Stimulated activated CD4-positive, alpha-beta T cell treated with anti-CD3 and anti-CD28 coated beads, Interleukin-2, amount 100 ng/mL, for 4 hours (primary cell): ENCODE measurements at places on chromosomes 1 and 21.
A peak's percentile ranks its signal among the peaks of the same experiment; 100 is the strongest.

- peak; percentile 11 for DNase-seq
Observed at GRCh38 chr1:40049725-40050124, 9.2 kb downstream of the CAP1 start.

- DNase-seq: no peak
Observed at GRCh38 chr21:36994501-36995158, 11.9 kb upstream of the RIPPLY3 start.

DNA sequence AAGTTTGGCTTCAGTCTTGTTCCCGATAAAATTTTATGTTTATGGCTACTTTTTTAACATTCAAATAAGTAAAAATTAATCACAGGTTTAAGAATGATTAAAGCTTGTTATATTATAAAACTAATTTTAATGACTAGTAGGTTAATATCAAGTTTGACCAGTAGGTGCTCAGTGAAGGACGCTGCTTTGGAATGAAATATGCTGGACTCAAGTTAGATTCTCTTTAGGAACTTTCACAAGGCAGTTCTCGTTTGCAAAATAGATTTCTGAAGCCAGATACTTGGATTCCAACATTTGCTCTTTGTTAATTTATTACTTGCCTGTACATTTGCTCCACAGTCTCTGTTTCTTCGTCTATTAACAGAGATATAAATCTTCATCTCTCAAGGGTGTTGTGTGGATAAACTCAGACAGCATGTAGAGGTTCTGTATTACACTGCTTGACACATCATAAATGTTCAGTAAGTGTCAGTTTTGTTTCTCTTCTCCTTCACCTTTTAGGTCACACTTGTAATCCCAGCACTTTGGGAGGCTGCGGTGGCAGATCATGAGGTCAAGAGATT, 432.8 kb upstream of the CHRM3 start:
- no peak for DNase-seq

GRCh38 chr21:45826676-45827301, 154.8 kb upstream of the COL6A1 start:
- DNase-seq: no peak

DNA sequence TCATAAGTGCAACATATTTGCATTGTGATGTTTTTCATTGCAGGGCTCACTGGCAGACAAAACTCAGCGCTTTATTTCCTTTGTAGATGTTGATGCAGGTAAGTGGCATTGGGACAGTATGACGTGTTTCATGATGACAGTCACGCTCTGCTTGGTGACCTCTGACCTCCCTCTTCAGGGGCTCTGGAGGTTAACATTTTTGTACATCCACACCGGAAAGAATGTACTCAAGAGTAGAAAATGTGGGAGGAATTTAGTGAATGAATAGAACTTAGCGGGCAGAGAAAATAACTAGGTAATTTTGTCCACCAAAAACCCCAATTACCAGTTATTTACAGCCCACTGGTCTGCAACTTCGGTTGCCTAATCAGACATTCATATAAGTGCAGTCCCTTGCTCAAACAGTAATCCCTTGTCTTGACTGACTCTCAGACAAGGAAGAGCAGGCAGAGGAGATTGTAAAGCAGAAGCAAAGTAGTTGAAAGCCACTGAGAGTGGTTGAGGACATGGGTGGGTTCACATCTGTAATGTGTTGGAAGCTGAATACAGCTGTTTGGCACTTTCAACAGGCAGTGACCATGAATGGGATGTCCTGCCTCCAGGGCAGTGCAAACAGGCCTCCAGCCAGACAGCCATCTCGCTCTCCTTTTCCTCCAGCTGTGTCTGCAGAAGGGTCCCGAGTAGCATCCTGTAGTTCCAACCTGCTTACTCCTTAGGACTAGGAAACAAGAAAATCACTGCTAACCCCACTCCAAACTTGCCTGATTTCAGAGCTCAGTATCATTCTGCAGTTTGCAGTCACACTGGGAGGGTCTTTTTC, 188.9 kb downstream of the NRIP1 start:
- DNase-seq: no peak

GRCh38 chr1:47147047-47147785, 10.0 kb downstream of the CYP4A22 start:
- no peak for DNase-seq

GRCh38 chr1:71561206-71561605, 480.4 kb upstream of the ZRANB2 start:
- DNase-seq: no peak

DNA sequence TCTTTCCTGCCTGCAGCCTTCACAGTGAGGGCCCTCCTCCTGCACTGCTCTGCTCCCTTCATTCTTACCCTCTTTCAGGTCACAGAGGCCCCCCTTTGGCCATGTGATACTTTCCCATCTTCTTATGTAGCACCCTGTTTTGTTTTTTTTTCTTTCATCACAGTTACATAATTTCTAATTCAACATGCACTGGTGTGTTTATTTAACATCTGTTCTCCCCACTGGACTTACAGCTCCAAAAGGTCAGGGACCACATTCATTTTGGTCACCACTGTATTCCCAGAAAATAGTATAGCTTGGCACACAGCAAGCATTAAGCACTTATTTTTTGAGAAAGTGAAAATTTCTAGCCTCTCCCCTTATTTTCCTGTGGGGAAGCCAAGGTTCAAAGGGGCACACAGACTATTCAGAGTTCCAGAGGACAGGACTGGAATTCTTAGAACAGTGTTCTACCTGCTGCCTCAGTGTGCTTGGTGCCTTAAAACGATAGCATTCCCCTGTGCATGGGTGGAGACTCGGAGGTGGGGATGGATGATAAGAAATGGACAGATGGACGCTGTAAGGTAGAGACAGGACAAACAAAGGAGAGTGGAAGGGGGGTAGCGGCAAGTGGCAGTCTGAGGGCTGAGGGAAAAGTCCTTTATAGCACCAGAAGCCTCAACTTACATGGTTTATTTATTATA, 5.3 kb downstream of the DENND2D start:
- no peak for DNase-seq

GRCh38 chr1:43531906-43532584, 1.4 kb downstream of the PTPRF start:
- no peak for DNase-seq

DNA sequence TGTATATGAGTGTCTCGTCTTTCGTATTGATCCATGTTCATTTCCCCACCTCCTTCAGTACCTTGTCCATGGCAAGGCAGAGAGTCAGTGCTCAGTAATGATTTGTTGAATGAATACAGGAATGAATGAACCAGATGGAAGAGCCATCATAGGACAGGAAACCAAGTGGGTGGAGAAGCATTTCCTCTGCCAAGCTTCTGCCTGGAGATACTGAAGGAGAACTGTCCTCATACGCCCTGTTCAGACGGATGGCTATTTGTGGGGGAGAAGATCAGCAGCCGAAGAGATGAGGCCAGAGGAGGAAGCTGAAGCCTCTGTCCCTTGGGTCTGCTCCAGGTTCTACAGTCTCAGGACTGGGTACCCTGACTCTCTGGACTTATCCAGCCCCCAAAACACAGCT, 5.8 kb downstream of the FAM43B start:
- DNase-seq: no peak

DNA sequence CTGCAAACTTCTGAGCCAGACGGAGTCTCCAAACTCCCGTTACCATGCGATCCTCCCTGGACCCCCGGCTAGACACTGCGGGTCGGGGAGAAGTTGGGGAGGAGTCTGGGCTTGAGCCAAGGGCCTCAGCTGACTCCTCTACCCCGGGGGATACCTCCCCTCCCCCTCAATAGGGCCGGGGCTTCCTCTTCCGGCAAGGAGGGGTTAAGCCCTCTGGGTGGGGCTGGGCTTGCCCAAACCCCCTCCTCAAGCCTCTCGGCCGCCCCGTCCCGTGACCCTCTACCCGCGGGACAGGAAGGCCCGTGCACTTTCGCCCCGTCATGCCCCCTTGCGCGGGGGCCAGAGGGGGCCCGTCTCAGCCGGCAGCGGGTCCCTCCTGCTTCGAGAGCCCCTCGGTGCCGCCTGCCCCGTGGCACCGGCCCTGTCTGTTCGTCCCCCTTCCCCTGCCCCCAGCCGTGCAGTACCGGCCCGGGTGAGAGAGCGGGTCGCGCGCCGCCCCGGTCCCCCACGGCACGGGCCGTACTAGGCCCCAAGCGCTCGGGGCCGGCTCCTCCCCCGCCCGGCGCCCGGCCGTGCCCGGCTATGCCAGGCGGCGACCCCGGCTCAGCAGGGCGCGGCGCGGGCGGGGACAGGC, 652 bp downstream of the ARL8A start:
- no peak for DNase-seq

DNA sequence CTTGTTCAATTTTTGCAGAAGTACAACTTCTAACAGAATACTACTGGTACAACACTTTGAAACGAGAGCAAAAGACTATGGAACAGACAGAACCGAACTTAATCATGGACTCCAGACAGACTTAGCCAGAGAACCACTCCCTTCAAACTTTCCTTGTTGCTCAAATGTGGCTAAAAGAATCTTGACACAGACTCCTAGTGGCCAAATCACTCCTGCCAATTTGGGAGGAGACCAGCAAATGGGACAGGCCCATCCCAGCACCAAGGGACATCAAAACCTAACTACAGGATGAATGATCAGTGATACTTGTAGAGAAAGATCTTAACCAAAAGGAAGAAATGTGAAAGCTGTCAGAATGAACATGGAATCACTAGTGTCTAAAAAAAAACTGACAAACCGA, 154.0 kb downstream of the MATN1 start:
- no peak for DNase-seq

DNA sequence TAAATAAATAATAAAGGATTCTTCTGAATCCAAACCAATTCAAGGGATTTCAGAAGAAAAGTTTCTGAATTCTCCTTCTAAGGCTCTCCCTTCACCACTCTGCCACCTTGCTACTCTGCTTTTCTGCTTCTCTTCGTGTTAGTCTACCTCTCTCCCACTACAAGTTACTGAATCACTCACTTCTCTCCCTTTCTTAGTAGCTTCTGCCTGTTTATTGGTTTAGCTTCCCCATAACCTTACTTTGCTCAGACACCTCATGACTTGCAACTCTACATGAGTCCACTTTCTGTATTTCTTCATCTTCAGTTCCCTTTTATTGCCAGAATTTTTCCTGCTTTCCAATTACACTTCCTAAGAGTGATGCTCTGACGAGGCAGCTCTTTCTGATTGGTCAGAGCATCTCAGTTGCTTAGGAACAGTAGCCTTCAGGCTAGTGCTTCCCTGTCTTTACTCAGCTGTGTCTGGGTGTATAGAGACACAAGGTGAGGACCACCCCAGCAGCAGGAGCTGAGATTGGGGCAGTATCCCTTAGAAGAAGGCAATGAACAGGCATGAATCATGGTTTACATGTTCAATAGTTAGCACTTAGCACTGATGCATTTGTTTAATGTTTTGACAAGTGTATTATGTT, 144.6 kb downstream of the SLC30A10 start:
- no peak for DNase-seq

DNA sequence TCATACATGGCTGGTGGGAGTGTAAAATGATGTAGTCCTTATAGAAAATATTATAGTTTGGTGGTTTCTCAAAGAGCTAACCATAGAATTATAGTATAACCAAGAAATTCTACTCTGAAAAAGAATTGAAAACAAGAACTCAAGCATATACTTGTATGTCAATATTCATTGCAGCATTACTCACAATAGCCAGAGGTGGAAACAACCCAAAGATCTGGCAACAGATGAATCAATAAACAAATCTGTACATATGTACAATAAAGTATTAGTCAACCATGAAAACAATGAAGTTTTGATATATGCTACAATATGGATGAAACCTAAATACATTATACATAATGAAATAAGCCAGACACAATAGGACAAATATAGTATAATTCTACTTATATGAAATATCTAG, 29.7 kb downstream of the XCL1 start:
- no peak for DNase-seq

DNA sequence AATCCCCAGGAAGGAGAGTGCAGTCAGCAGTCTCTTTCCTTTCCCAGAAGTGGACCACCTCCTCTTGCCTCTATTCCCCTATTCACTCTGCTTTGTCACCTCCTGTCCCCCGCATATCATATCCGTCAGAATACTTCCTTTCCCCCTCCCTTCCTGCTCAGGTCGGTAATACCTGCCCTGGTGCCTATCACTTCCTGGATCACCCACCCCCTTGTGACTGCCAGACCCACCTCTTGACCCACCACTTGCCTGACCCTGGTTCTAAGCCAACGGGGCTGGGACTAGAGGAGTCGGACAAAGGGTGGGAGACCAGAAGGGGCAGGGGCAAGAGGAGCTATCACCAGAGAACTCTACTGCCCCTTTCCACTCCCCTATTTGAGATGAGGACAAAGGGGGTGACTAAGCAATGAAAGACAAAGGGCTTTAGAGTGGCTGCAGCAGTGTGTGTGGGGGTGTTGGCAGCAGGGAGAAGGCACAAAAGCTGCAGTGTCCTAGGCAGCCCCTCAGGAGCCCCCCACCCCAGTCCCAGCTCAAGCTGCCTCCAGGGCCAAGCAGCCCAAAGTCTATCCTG, 1.7 kb upstream of the ADAMTS4 start:
- no peak for DNase-seq

- no peak for DNase-seq
Observed at GRCh38 chr1:157025385-157025784, 20.2 kb downstream of the ARHGEF11 start.

DNA sequence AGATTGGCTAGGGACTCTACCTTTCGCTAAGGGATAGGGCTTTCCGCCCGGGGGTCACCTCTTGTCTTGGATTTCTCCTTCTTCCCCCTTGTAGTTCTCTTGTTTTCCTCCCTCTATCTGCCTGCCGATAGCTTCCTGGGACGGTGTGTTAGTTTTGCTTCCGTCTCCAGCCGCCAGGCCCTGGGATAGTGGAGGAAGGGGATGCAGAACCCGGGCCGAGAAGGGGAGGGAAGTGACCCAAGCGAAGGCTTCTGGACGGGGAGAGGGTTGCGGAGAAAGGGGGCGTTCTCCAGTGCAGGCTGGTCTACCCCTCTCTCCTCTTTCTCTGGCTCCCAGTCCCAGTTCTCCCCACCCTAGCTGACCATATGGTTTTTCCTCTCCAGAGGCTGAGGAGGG, 871 bp downstream of the TUFT1 start:
- DNase-seq: no peak

GRCh38 chr1:93031711-93032110, 47.4 kb upstream of the MTF2 start:
- DNase-seq: no peak

DNA sequence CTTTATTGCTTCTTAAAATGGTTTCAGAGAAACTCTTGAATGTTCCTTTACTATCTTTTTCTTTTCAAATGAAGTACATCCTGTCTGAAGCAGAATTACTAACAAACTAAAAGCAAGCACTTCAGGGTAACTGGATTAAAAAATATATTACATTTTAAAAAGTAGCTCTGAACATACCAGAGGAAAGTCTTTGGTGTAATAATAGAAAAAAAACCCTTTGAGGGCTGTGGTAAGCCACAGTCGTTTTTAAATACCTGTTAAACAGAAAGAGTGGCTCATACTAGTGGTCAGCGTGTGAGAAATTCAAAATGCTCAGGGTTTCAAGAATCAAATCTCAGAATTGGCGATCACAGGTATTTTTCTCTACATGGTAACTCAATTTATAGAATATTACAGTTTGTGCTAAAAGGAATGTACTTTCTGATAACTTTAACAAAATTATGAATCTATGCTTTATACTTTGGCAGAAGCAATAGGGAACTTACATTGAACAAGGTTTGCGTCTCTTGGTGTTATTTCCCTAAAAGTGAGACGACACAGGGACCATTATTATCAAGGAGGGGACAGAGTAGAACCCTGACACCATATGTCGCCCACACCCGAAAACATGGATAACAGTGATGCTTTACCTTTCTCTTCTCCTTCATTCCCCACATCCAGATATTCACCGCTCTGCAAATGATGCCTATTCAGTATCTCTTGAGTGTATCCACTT, 97.0 kb upstream of the DPH5 start:
- DNase-seq: no peak
